HS-5 (cell line): ENCODE measurements at places on chromosomes 6 and 20.

- no peak for DNase-seq
Measured at GRCh38 chr20:19808498-19808897, 50.4 kb downstream of the RIN2 start.

DNA sequence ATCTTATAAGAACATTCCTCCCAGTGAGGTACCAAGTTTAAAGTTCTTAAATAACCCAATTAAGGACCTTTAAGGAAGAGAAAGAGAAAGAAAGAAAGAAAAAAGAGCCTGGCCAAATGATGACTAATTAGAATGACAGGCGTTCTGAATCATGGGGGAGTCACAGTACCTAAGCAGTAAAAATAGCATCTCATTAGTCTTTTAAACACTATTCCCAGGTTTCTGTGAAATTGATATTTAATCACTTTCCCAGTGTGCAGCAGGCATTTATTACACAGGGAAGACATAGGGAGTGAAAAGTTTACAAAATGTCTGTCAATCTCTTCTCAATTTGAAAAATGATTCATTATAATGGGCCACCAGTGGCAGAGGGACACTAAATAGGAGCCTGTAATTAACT is 251.4 kb upstream of the MANEA start:
- DNase-seq = peak; percentile 53

- DNase-seq = no peak
Measured at GRCh38 chr20:14208956-14209355, 128.5 kb downstream of the FLRT3 start.

DNA sequence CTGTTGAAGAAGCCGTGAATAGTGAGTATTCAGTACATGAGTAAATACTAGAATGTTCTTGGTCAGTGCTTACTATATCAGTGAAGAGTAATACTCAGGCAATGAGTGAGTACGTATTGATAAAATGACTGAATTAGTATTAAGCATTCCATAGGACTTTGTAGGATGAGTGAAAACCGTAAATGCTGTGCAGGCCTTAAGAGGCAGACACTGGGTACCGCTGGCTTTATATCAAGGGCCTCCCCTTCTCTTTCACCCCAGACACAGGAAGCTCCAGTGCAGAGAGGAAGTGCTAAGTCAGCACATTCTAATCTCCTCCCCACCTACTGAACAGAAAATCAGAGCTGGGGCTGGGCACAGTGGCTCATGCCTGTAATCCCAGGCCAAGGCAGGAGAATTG is 24.2 kb downstream of the POFUT1 start:
- DNase-seq = no peak

DNA sequence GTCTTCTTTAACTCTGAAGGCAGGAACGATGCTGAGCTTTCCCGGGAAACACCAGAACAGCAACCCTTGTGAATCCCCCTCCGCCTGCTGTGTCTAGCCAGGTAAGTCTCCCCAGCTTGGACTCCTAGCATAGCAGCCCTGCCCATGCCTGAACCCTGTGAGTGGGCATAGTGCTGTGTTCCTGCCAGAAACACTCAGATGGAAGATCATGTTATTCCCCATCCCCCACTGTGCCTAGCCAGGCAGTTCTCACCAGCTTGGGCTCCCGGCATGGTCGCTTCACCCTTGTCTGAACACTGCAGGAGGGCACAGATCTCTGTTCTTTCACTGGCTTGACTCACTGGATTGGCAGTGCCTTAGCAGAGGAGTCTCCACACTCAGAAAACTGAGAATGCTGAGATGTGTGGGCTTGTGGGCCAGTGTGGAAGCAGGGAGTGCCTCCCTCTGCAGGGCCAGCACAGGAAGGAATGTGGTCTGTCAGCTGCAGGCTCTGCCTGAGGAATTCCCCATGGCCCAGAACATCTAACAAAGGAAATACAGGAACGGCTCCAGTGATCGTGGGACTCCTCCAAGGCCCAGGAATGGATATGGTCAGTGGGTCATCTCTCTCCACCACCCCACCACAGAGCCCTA is 440.1 kb upstream of the ADGRB3 start:
- DNase-seq = no peak

DNA sequence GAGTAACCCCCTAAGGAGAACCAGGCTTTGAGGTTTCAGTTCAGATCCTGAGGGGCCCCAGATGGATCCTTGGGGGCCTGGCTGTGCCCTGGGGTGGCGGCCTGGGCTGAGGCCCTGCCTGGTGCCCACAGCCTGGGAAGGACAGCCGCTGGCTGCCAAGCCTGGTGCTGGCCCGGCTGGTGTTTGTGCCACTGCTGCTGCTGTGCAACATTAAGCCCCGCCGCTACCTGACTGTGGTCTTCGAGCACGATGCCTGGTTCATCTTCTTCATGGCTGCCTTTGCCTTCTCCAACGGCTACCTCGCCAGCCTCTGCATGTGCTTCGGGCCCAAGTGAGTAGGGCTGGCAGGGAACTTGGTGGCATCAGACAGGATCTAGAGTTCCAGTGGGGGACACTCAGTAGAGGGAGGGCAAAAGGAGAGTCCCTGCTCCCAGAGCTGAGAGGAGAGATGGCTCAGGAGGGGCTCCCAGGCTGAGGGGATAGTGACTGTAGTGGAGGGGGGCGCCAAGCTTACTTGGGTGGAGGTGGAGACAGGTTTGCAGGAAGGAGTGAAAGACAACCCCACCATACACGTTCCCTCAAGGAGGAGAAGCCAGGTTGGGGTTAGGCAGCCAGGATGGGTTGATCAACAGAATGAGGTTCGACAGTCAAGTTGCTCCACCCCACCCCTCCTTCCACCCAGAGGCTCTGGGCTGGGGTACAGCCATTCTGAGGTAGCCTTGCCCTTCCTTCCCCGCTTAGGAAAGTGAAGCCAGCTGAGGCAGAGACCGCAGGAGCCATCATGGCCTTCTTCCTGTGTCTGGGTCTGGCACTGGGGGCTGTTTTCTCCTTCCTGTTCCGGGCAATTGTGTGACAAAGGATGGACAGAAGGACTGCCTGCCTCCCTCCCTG is 9.5 kb downstream of the SLC29A1 start:
- DNase-seq = no peak

DNA sequence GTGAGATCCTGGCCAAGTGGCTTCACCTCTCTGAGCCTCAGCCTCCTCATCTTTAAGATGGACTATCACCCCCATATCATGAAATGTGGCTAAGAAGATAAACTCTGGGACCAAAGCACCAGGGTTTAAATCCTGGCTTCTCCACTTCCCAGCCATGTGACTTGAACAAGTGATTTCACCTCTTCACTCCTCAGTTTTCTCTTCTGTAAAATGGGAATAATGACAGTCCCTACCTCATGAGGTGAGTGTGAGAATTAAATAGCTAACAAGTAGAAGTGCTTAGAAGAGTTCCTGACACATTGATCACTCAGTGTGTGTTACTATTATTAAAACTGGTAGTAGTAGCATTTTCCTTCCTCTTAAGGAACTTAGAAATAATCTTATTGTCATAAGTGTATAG is 516.9 kb upstream of the SULF2 start:
- DNase-seq = no peak

- DNase-seq = no peak
Measured at GRCh38 chr20:53793783-53794383, 200.2 kb upstream of the ZNF217 start.

DNA sequence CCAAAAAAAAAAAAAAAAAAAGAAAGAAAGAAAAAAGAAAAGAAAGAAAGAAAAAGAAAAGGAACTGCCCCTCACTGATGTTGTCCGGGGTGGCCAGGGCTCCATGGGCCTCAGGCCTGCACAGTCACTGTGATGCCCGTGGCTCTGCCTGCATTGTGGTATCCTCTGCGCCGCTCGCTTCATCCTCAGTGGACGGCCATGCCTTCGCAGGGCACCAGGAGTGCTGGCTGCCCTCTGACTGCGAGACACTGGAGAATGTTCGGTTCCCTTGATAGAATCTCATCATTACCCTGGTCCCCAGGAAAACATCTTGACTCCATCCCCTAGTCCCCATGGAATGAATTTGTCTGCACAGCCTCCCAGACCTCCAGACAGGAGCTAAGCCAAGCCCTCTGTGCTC is 61.7 kb downstream of the TMEM242 start:
- no peak for DNase-seq

DNA sequence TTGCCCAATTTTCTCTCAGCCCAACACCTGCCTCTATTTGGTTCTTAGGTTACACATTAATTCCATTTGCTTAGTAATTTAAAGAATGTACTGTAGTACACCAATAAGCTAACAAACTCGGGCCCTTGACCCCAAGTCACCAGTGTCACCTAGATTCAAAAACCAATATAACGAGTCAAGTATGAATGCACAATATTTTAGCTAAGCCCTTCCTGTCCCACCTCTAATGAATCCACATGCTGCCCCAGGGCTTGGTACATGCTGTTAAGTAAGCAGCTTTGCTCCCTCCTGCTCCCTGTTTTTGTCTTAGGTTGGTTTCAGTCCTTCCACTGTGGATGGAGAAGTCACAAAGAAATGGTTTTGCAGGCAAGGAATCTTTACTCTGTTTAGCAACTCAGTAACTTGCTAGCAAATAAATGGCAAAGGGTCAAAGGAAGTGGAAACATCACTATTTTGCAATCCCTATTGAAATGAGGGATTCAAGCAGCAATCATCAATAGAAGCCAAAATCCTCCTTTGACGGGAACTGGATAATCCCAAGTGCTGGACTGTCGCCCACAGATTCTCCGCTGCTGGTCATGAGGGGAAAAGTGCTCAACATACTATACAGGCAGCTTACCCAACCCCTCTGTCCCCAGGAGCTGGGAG is 5.0 kb upstream of the MPC1 start:
- DNase-seq = no peak

GRCh38 chr20:49785852-49786175 is 26.8 kb upstream of the SLC9A8 start:
- DNase-seq = no peak

- DNase-seq = peak; percentile 70
Measured at GRCh38 chr6:36350681-36351571, 14.2 kb upstream of the BNIP5 start.

GRCh38 chr20:38665506-38666285 is 58.6 kb upstream of the SLC32A1 start:
- no peak for DNase-seq

DNA sequence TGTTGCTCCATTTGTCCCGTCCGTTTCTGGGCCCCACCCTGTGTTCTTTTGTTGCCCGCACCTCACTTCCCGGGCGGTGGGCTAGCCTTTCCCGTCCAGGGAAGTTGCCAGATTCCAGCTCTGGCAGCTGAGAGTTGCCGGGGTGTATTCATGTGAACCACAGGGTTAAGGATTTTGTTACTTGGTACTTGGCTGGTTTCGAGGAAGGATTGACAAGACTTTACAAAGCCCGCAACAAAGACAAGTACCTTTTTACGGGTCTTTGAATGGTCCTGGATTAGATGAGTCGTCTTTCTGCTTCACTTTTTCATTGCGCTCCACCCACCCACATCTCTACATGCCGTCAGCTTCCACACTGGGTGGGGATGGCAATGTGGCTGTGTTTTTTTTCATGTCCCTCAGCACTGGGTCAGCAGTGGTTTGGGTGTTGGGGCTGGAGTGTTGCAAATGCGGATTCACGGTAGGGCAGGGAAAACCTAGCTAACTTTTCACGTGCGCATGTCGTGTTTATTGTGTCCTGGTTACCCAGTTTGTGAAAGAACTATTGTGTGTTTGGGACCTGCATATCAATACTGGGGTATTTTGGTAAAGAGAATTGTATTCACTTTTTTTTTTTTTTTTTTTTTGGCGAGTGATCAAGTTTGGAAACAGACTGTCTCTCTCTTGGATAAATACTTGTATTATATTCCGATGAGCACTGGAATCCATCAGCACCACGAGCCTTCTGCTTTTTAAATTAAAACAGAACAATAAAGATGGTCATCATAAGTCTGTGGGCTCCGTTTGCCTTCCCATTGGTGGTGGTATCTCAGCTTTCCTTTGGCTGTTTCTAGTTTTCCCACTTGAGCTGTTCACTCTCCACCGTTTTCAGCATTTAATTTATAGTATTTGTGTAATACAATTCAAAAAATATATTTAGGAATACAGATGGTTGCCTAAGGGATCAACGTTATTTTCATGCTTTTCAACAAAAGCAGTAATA is 1.2 kb downstream of the DUSP22 start:
- DNase-seq = no peak

DNA sequence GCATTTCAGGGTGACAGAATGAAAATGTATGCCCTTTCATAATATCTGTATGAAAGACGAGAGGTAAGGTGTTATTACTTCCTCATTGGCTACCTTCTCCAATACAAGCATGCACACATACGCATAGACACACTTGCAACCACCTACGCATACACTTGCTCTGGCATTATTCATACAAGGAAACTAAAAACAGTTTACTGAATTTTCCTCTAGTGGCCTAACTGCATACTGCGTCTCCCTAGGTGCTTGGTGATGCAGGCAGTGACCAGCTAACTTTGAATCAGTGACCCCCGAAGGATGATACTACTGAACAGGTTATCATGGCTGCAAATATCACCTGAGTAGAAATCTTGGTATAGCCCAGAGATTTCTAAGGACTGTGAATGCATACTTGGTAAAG is 593.1 kb downstream of the PKHD1 start:
- DNase-seq = no peak

DNA sequence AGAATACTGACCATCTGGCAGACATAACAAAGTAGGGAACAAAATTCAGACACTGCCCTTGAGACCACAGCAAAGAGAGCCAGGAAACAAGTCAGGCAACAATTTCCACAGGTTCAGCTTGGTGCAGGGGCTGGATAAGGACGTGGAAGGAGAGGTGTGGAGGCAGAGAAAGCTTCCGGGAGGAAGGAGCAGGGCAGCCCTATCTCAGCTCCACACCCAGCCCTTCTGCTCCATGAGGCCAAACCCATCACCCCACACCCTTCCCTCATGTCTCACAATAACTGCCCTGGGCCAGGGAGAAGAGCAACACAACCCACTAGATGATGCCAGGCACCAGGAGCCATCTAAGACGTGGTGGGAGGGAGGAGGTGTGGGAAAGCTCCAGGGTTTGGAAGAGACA is 5.8 kb downstream of the SNHG17 start:
- DNase-seq = no peak

GRCh38 chr20:35742741-35743523 is 872 bp upstream of the RBM39 start:
- DNase-seq = no peak

GRCh38 chr20:25245461-25245860 is 2.4 kb upstream of the PYGB start:
- no peak for DNase-seq

DNA sequence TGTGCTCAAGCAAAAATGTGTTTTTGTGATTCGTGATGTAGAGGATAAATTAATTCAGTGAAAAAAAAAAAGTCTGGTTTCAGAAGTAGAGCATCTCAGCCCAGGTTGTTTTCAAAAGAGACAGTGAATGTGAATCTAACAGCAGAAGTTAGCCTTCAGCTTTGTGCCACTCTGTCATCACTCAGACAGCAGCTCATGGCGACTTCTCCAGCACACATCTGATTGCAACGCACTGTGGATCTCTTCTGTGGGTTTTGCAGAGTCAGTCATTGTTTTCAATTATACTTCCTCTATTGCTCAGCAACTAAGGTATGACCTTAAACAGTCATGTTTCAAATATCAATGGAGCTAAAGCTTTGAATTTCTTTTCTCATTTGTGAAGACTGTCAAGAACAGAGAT is 335.5 kb upstream of the POU3F2 start:
- no peak for DNase-seq
